AG04450 (cell line): ENCODE measurements at places on chromosomes 3 and 15.

DNA sequence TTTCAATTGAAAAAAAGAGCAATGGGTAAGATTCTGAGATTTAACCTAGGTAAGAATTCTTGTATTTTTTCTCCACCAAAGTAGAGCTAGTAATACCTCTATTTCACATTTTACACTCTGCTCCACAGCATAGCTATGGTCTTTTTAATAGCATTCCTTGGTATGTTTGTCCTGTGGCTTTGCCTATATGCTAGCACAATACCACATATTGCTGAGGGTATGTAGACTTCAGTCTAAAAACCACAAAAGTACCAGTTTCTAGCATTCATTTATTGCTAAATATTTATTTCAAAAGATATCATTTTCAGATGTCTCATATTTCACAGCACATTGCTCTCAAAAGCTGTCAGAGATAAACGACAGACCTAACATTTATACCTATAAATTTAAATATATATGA is 18.2 kb upstream of the EOGT start:
- no peak for DNase-seq

DNA sequence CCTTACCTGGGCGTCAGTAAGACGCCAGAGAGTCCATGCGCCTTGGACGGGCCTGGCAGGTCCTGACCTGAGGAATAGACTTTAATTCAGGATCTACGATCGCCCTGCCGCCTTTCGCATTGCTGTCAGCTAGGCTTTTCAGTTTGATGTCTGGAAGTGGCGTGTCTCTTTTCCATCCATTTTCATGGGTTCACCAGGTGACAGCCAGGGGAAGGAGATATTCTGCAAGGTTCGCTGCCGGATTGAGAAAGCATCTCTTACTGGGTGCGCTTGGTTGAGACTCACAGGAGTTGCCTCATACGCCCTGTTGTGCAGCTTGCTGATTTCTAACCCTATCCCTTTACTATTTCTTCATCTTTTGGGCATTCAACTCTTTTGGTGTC is 7.4 kb downstream of the EPHA3 start:
- no peak for DNase-seq

DNA sequence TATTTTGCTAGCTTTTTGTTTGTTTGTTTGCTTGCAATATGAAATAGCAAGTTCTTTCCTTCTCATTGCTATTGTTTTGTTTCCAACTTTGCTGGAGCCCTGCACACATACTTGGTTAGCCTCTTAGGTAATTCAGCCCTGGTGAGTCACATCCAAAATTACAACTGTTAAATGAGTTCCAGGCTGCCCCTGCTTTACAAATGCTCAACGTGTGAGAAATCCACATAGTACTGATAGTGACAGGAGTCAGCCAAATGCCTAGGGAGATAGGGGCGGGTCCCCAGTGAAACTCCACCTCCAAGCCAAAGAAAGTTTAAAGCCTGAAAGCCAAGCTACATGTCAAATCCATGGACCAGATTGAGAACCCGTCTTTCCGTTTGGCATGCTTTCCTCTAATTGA is 81.3 kb upstream of the RNF7 start:
- DNase-seq, result no peak

DNA sequence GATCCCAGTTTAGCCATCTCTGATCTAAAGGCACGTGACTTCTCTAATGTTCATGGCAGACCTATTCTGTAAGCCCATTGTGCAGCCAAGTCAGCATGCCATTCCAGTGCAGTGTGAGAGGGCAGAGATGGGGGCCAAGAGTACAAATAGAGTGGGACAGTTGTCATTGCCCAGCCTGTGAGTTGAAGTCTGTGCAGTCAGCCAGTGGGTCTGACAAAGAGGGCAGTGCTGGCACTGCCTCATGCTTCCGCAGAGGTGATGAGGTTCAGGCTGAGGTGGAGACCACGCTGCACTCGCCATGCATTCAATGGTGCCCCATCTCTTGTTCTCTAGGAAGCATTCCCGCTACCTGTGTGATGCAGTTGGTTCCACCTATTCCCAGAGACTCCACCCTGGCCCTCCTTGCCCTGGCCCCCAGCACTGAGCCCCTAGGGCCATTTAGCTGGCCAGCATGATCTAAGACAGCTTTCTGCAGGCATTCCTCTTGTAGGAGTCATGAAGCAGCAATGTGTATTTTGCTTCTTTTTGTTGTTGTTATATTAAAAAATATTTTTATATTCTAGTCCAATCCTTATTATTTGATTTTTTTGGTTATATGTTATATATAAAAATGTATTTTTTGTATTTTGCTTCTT is 3.7 kb downstream of the MRAS start:
- DNase-seq, result no peak

- DNase-seq, result no peak
Measured at GRCh38 chr3:30778933-30779332, 115.5 kb downstream of the GADL1 start.

DNA sequence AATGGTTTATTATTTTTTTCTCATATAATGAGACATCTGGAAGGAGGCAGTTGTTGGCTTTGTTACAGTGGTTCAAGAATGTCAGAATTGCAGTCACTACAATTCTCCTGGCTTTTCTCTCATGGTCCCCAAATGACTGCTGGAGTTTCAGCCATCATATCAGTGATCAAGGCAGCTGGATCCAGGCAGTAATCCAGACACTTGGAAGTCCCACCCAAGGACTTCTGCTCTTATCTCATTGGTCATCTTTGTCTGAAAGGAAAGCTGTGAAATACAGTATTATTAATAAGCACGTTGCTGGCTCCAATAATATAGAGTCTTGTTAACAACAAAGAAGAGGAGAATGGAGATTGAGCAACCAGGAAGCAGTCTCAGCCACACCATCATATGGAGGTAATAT is 22.9 kb upstream of the MED12L start:
- DNase-seq, result no peak

DNA sequence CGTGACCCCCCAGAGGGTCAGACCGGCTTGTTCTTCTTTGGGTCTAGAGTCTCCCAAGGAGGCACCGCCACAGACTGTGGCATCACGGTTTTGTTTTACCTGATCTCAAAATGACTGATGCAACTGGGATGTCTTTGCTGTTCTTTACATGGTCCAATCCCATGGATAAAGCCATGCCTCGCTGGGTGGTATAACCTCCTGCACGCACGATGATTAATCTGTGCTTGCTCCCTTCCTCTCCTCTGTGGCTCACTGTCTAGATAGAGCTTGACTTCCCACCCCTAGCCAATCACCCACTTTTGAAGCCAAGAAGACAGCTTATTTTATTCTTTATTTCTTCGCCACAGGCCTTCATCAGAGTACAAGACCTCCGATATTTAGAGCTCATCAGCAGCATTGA is 36.6 kb upstream of the RHO start:
- no peak for DNase-seq

DNA sequence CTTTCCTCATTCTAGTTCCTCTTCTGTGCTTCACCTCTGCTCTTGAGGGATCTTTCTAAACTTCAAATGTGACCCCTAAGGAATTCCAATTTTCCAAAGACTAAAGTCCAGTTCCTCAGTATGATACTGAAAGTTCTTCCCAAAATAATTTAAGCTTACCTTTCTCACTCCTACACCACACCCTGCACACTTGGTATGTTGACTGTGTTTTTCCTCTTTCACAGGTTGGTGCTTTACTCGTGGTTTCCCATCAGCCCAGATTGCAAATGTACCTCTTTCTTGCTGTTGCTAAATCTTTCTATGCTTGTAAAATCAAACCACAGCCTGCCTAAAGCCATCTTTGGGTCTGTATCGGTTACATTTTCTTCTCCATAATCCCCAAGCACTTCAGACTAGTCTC is 30.5 kb upstream of the CLDN16 start:
- no peak for DNase-seq

- DNase-seq, result no peak
Measured at GRCh38 chr15:59197454-59197853, 9.2 kb upstream of the LDHAL6B start.

DNA sequence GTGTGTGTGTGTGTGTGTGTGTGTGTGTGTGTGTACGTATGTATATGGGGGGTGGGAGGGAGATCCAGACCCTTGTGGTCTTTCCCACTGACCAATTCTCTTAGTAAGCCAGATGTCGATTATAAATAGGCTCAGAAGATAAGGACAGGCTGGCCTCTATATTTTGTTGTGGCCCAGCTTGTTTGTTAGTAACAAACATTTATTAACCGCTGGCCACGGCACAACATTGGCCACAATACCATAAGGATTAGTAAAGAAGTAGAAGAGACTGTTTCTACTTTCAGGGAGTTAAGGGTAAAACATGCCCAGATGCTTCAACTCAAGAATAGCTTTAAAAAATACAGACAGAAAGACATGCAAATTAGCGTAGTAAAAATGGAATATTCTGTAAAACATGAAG is 58.1 kb downstream of the ABHD2 start:
- no peak for DNase-seq

- no peak for DNase-seq
Measured at GRCh38 chr15:83322061-83322460, 37.6 kb upstream of the BNC1 start.

DNA sequence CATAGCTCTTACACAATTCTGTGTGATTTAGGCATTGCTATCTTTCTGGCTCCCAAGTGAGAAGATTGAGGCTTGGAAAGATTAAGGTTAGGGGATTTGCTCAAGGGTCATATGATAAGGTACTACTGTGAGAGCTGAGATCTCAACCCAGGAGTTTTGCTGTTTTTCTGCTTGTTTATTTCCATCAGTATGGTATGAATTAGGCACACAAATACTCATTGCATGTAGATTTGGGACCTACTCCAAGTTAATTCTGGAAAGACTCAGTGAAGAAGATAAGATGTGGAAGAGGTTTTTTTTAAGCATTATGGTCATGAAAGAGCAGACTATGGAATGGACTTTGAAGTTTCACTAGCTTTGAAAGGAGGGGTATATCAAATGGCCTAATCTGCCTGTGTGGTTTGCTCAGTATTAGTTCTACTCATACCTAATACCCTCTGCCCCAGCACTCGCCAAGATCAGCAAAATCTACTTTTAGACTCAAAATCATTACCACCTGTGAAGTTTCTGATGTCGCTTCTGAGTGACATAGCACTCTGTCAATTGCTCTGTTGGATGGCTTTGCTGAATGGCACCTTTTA is 12.5 kb downstream of the MBNL1 start:
- DNase-seq, result no peak

GRCh38 chr3:95655363-95655986 is 1158.9 kb upstream of the EPHA6 start:
- no peak for DNase-seq

DNA sequence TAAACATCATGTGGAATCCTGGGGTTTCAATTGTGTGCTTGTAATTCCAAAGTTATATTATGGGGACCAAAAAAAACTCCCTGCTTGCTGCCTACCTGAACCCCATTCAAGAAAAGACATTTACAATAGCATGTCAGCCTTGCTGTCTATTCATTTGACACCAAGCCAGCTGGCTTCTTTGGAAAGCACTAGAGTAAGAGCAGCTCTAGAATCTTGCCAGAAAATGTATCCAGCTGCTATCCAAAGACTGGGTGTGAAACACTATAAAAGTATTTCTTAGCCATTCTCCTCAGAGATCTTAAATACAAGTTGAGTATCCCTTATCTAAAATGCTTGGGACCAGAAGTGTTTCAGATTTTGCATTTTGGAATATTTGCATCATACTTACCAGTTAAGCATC is 87.4 kb downstream of the RAD18 start:
- DNase-seq, result peak; percentile 34

GRCh38 chr15:26590676-26591075 is 182.2 kb downstream of the GABRB3 start:
- DNase-seq, result no peak

DNA sequence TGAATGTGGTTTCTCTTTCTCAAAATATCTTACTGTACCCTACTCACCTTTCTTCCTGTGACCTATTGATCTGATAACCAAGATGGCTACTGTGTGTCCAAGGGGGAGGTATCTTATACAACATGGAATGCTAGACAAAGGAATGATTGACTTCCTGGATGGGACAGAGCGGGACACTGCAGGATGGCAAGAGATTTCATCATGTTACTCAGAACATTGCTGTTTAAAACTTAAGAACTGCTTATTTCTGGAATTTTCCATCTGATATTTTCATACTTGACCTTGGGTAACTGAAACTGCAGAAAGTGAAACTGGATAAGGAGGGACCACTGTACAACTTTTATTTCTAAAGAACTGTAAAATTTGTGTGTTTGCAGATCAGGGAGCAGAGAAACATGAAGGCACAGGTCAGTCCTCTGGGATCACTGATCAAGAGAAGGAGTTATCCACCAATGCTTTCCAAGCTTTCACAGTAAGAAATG is 18.5 kb downstream of the CNOT10 start:
- no peak for DNase-seq

- DNase-seq, result no peak
Measured at GRCh38 chr3:51295625-51296024, 89.5 kb upstream of the MANF start.

DNA sequence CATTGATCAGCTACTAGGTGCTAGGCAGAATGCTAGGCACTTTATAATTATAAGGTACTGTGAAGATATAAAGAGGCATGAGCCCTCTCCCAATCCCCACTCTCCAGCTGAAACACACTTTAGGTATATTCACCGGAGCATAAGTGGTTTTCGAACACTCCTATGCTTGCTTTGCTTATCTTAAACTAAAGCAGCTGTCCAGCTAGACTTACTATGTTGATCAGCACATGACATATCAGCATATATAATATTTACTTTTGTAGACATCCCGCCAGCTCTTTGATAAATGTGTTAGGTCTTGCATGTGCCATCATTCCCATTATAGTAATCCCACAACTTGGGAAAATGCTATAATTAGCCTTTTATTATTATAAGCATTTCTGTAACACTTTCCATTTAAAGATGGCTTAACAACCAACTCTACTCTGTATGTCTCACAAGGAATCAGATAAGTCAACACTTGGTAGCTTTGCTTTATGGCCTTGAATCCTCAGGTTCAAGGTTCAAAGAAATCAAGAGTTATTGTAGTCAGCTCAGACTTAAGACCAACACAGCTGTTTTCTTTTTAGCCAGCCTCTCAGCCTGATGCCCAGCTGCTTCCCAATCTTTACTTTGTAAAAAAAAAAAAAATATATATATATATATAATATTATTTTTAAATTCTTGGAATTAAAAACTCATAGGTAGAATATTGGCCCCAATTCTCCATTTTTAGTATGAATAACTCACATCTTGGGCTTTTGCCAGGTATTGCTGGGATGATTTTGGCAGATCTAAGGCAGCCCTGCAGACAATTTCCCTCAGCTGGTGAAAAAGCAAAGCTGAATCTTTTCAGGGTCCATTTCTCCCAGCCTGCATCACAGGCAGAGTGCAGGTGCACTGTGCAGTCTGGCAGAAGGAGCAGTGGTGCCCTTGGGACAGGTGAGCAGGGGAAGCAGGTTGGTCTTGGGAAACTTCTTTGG is 104.2 kb downstream of the THRB start:
- DNase-seq, result no peak
